ENCODE measurements at places on chromosomes 5 and 9.

GRCh38 chr5:176413709-176414191, 2.6 kb downstream of the CLTB start:
- no peak for DNase-seq

DNA sequence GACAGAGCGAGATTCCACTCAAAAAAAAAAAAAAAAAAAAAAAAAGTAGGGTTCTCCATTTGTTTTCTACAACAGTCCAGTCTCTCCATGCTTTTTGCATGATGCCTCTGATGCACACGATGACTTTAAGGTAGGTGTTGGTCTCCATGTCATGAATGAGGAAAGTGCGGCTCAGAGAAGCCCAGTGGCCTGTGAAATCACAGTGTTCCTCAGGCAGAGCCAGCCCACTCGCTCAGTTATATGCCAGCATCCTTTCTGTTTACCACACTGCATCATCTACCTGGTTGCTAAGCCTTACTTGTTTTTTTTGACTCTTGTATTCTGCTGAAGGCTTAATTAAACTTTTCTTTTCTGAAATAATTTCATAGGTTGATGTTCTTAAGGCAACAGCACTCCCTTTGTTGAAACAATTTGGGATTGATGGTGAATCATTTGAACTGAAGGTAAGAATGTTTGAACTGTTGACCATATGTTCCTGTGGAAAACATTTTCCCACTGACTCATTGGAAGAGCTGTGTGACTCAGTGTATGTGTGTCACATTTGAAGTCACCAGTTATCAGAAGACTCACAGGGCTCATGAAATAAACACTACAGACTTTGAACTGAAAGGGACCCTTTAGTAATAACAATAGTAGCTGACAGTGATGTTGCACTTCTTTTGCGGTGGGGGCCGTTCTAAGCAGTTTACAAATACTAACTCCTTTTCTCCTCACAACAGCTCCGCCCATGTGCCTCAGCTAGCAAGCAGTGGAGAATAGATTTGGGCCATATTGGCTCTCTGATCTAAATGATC, 40.2 kb downstream of the RCL1 start:
- peak; percentile 35 for DNase-seq

DNA sequence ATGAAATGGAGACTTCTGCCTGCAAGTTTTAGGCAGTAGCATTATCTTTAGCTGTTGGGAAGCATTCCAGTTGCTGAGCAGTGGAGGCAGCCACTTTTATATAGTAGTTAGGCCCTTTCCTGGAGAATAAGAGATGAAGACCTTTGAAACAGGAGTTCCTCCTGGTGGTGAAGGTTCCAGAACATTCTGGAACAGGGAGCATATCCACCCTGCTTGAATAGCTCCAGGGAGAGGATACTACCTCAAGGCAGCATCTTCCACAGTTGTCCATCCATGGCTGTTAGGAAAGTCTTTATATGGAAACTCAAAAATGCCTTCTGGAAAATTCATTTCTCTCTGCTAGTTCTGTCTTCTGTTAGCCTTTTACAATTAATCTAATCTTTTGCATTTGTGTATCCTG, 3.0 kb downstream of the ASPN start:
- no peak for DNase-seq

- no peak for DNase-seq
Observed at GRCh38 chr5:161414037-161414436, 132.5 kb downstream of the GABRB2 start.

DNA sequence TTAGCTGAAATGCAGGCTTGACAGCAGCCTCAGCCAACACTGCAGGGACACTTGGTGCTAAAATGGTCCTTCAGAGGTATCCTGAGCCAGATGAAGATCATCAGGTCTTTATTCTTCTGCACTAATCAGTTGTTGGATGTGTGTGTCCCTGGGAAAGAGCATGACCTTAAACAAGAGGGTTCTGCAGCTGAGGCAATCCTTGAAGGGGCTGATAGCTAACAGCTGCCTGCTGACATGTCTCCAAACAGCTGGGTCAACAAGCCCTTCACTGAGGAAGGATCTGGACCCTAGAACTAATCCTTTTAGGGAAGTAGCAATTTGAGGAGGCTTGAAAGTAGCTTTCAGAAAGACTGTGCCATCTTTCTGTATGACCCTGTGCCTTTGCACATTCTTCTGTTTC, 376.3 kb upstream of the ACTBL2 start:
- DNase-seq, result peak; percentile 25

- no peak for DNase-seq
Observed at GRCh38 chr5:96975656-96976055, 39.8 kb downstream of the LNPEP start.

- no peak for DNase-seq
Observed at GRCh38 chr5:56567278-56567677, 248.1 kb upstream of the MAP3K1 start.

DNA sequence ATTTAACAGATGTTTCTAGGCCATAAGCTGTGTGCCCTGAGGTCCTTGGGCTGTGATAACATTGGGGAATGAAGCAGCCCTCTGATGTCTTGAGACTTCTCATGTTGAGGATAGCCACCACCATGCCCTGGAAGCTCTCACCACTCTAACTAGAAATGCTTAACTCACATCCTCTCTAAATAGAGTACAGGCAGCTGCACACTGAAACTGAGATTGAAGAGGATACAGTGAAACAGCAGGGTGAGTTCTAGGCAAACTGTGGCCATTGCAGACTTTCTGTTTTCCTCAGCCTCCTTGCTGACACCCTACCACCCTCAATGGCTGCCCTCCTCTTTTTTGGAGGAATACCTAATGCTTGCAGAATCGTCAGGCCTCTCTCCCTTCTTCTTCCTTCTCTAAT, 22.4 kb downstream of the UTP15 start:
- DNase-seq, result no peak

GRCh38 chr5:58450811-58451629, 8.9 kb downstream of the PLK2 start:
- DNase-seq, result no peak

DNA sequence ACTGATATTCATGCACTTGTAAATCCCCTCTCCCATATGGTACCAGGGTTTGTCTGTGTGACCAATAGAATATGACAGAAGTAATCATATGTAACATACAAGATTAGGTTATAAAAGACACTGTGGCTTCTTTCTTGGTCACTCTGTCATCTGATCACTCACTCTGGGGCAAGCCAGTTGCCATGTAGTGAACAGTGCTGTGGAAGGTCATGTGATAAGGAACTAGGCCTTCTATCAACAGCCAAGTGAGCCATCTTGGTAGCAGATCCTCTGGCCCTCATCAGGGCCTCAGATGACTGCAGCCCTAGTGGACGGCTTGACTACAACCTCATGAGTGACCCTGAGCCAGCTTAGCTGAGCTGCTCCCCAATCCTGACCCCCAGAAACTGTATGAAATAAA, 30.0 kb upstream of the MATR3 start:
- no peak for DNase-seq

DNA sequence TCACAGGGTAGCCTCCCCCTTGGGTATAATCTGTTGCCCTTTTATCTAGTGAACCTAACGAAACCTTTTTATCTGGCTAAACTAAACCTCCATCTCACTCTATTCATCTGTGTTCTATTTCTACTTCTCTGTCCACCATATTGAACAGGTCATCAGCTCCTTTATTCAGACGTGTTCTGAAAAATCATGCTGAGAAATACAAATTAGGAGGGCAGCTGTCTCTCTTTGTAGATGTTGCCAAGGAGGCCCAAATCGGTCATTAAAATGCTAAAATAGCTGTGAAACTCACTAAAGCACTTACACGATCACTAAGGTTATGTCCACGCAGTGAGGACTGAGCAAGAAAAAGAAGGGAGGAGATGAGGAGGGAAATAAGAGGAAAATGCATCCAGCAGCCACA, 115.6 kb upstream of the RETREG1 start:
- DNase-seq, result no peak

DNA sequence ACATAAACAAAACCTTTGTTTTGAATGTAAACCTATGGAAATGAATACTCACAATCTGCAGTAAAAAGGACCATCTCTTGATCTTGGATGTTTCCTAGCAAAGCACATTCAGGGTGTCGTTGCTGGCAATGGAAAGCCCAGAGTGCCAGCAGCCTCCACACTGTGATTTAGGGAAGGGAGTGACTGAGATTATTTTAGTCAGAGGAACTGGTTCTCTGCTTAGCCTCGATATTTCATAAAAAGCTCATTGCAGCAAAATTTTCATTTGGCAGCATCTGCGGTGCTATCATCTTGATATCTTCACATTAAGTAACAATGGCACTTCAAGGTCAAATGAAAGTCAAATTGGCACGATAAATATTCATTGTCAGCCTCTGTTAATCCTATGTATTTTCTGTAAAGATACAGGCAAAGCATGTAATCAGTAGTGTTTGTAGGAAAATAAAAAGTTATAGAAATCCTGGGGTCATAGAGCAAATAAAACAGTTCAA, 116.0 kb downstream of the MACIR start:
- no peak for DNase-seq

DNA sequence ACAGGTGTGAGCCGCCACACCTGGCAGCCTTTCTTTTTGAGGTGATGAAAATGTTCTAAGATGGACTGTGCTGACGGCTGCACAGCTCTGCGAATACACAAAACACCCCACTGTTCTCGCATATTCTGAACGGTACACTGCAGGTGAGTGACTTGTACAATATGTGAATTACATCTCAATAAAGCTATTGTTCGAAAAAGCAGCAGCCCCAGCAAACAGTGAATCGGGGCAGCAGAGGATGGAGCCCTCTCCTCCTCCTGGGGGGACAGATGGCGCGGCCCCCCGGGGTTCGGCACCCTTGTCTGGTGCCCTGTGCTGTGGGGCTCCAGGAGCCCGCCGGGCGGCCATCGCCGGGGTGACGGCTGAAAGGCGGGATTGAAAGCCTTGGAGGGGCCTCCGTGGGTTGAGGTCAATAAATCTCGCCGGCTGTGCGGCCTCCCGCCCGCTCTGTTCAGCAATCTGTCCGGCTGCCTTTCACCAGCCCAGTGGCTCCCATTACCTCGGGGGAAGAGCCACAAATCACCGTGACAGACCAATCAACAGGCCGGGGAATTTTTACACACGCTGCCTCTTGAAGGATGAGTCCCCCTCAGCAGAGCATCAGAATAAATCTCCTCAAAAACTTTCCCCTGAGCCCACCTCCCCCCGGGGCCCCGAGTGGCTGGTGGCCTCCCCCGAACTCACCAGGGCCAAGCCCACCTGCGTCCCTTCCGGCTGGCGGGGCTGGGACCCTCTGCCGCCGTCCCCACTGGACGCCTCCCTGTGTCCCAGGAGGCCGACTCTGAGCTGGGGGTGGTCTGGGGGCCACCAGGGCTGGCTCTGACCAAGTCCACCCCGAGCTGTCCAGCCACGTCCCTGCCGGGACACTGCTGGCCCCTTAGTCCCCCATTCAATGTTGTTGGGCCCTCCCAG, 37.8 kb upstream of the TMEM250 start:
- no peak for DNase-seq

DNA sequence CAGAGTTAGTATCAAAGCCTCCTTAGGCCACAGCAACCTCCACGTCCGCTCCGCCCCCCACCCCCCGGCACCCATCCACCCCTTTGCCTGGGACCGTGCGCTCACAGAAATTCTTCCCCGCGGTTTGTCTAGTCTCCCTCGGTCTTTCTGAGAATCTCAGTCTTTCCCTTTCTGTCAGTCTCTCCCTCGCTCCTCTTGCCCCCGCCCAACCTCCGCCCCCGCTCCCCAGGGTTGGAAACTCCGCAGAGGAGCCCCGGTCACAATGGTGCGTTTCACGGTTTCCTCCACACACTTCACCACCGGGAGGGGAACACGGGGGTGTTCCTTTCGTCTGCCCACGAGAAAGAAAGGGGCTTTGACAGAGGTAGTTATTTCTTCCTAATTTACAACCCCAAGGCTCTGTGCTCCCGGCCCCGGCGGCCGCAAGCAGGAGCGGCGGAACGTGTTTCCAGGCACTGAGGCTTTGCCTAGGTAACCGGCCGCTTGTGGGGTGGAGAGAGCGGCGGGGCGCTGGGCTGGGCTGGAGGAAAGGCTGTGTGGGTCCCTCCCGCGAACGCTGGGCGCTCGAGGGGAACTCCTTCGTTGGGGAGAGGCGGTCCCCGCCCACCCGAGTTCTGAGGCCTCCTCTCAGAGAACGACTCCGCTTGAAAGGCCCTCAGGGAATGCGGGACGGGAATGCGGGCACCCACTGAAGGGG, 2.1 kb downstream of the NR4A3 start:
- DNase-seq, result peak; percentile 56

DNA sequence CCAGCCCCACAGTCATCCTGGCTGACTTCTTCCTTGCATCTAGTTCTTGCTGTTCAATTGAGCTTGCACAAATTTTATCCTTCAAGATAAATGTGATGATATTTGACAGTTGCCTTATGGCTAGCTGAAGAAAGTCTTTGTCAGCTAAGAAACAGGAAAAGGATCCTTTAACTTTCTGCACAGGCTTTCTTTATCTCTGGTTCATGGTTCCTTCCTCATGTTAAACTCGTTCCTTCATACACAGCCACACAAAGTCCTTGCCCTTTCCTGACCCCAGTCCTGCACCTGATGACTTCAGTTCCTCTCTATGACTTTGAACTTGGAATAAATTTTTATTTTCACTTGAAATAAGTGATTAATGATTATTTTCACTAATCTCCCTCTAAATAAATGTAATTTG, 132.5 kb upstream of the PRSS3 start:
- DNase-seq, result no peak

- no peak for DNase-seq
Observed at GRCh38 chr9:109537288-109537687, 39.2 kb upstream of the PTPN3 start.

- no peak for DNase-seq
Observed at GRCh38 chr5:68274847-68275651, 59.5 kb downstream of the PIK3R1 start.

- no peak for DNase-seq
Observed at GRCh38 chr9:134492281-134492691, 149.3 kb upstream of the COL5A1 start.

DNA sequence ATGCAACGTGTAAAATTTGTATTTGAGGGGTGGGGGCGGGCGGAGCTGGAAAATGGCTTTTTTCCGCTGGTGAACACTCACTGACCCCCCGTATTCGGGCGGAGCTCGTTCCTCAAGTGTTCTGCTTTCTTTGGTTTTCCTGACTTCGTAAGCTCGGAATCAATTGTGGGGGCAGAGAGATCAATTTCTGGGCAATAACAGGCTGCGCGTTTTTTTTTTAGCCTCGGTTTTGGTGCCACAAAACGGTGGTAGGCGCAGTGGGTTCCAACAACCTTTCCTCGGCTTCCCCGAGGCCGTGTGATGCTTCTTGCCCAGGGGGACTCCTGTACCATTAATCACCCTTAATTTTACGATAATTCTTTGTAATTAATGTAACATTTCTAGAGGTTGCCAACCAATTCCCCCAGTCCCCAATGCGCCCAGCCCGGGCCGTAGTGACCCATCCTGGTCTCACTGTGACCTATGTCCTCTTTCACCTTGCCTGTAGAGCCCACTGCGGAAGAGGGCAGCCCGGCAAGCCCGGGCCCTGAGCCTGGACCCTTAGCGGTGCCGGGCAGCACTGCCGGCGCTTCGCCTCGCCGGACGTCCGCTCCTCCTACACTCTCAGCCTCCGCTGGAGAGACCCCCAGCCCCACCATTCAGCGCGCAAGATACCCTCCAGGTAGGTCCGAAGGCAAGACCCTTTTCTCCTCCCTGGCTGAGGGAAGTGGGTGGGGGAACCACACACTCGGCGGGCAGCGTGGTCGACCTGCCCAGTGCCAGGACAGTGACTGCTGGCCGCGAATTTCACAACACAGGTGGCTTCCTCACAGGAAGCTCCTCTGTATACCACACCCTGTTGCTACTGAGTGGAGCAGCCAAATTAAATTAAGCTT, 3.7 kb downstream of the NR4A3 start:
- no peak for DNase-seq
